ENCODE measurements at places on chromosomes 12 and 14.

GRCh38 chr14:103126088-103126872 lies 3.0 kb downstream of the TNFAIP2 start:
- no peak for DNase-seq

- DNase-seq = no peak
Measured at GRCh38 chr14:29601616-29602015, 326.0 kb downstream of the PRKD1 start.

GRCh38 chr12:51242876-51243275 lies 4.2 kb downstream of the DAZAP2 start:
- DNase-seq = peak; percentile 63

GRCh38 chr14:96710060-96710666 lies 87.0 kb upstream of the VRK1 start:
- DNase-seq = no peak

- no peak for DNase-seq
Measured at GRCh38 chr12:117603316-117604113, 242.1 kb upstream of the NOS1 start.

- DNase-seq = no peak
Measured at GRCh38 chr12:5364036-5364770, 67.7 kb upstream of the NTF3 start.

DNA sequence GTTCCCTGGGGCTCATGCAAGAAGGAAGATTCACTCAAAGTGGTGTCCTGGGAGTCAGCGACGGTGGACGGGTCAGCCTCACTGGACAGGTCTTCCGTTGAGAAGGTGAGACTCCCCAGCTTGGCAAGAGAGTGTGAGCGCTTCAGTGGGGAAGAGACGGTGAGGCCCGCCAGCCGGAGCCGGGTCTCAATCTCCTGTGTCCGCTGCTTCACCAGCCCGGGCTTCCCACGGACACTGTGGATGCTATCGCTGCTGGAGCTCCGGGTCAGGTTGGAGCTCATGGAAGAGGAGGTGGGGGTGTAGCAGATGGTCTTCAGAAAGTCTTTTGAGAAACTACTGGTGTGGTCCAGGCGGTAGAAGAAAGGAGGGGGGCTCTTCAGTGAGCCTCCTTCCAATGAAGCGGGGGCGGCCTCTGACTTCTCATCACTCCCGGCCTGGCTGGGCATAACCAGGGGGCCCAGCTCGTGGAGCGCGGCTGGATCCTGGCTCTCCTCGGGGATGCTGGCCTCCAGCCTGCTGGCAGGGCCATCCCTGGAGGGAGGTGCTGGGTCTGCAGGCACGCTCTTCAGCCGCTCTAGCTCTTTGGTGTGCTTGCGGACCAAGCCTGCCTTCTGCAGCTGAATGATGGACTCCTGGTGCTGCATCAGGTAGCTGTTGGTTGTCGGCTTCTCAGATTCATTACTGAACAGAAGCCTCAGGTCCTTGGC lies 56.9 kb upstream of the CORO1C start:
- DNase-seq = no peak

DNA sequence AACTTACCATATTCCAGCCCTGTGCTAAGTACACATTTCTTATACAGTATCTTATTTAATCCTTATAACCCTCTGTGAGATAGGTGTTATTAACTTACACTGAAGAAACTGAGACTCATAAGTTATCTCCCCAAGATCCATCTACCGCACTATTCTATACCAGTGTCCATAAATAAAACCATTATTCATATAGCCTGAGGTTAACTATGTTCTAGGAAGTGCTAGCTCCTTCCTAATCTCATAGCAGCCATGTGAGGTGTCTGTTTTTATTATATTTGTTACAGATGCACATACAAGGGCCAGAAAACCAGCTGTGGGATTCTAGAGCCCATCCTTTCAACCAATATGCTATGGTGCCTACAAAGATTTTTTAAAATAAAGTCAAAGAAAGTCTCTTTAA lies 100.3 kb upstream of the RAP1B start:
- DNase-seq = no peak
